ENCODE measurements at places on chromosomes 13 and 19. TPM values are rescaled to one million over a fixed set of nuclear protein-coding genes. Genes with fewer than 3 reads are reported as not detected.

DNA sequence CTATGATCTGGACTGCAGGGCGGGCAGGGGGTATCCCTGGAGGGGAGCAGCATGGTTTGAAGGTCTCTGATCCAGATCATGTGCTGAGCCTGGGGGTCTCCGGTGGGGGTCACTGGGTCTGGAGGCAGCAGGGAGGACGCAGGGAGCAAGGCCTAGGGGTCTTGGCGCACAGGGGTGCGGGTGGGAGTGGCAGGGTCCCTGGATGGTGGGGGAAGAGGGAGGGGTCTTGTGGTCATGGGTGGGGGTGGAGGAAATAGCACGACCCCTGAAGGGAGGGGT, 1.9 kb downstream of the BTBD2 start:
- no peak for DNase-seq

DNA sequence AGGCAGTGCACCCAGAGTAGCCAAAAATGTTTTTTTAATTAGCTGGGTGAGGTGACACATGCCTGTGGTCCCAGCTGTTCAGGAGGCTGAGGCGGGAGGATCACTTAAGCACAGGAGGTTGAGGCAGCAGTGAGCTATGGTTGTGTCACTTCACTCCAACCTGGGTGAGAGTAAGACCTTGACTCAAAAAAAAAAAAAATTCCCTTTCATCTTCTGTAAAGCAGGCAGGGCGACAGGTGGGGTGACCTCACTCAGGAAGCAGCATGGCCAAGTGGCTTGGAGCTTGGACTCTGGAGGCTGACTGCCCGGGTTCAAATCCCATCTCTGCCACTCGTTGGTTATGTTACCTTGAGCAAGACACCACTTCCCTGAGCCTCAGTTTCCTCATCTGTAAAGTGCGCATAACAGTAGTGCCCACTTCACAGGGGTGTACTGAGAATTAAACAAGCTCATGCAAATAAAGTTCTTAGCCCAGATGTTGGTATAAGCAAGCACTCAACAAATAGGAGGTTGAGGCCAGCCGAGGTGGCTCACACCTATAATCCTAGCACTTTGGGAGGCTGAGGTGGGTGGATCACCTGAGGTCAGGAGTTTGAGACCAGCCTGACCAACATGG, 48.3 kb downstream of the MAP4K1 start:
- DNase-seq = no peak

DNA sequence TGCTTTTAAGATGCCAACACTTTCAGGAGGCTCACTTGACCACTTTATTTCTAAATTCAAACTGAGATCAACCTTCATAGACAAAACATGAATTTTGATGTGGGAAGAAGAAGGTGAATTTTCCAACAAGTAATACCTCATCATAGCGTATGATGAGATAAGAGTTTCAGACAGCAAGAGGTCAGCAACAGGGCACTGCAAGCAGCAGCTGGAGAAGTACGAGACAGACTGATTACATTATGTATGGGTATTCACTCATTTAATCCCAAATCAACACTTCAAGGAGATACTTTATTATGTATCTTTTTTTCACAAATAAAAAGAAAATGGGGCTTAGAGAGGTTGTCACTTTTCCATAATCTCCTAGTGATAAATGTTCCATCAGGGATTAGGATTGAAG, 389.8 kb downstream of the TBC1D4 start:
- no peak for DNase-seq

DNA sequence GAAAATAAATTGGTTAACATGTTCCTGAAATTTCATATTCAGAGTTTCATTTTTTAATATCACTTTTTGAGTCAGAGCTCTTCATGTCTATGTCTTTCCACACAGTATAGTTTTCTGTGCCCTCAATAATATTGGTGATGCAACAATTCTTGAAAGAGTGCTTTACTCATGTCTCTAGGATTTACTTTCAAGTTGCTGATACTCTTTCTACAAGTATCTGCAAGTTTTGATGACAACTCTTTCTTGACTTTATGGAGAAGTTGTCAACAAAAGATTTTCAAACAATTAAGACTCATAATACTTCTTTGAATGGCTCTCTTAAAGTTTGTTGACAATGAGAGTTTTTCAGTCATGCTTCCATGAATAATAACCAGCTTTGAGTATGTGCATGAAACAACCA, 561.7 kb downstream of the DIAPH3 start:
- DNase-seq = no peak

Gene GRIN2D
- 0.17 TPM for total RNA-seq
